ENCODE measurements at places on chromosomes 3 and 15. TPM values are rescaled to one million over a fixed set of nuclear protein-coding genes. Genes with fewer than 3 reads are reported as not detected.
A peak's percentile ranks its signal among the peaks of the same experiment; 100 is the strongest.

Gene SYNPR
- total RNA-seq, result not detected

Gene LRRIQ4
- not detected for total RNA-seq

DNA sequence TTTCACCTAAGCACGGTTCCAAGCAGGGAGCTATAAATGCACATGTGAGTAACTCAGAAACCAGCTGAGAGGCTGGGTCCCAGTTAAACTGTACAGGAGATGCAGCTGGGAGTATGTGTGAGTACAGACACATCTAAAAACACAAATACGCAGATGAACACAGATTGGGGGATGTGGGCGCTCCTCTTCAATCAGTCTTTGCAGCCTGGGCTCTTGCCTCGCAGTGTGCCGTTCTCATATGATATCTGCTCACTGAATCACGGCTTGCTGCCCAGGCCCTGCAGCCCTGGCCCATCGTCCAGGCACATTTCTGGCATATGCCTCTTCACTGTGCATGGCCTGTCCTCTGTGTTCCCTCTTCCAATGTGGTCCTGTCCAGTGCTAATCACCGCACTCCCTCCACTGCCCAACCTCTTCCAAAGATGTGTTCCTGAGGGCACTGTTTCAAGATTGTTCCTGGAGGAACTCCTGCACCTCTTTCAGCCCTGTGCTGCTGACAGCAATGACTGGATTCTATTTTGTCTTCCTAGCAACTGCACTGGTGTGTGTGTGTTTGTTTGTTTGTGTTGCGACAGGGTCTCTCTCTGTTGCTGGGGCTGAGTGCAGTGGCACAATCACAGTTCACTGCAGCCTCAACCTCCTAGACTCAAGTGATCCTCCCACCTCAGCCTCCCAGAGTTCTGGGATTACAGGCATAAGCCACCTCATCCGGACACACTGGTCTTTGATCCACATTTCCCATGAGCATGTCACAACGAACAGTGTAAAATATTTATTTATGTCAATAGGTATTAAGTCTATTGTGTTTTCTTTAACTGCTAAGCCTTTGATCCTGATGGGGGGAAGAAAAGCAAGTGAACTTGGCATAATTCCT lies 17.0 kb downstream of the CA12 start:
- DNase-seq, result peak; percentile 49

DNA sequence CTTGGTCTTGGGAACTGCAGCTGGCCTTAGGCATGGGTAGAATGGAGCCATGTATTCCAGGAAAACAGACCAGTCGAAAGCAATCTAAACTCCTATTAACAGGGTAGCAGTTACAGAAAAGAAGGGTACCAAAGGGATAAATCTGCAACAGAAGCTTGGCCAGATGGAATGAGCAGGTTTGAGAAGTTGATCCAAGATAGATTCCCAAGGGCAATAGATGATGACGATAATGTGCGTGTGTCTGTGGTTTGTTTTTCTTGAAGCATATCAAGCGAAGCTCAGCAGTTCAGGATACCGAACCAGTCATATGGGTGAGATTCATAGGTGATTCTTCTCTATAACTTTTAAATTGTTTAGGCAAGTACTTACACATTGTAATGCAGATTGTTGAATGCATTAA lies 203.8 kb upstream of the SEMA6D start:
- no peak for DNase-seq

DNA sequence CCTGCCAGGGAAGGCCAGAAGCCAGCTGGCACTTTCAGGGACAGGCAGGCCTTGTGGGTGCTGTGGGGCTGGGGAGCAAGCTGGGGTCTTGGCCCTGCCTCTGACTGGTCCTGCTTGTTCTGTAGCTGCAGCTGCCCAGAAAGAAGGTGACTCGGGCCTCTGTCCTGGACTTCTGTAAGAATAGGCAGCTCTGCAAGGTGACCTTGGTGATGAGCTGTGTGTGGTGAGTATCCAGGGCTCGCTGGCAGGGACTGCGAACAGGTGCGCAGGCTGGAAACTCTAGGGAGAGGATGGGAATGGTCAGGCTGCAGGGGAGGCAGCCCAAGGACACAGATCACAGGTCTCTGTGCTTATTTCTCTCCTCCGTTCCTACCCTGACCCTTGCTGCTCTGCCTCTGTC lies 31.2 kb downstream of the SLC22A14 start:
- DNase-seq, result no peak

- DNase-seq, result no peak
Observed at GRCh38 chr3:134367869-134368750, 6.1 kb downstream of the AMOTL2 start.

Gene REC114
- total RNA-seq, result 0.84 TPM

Gene ARNT2
- 4.1 TPM for total RNA-seq

Measured in left ventricle myocardium superior (tissue), 1 donor.